Activated T-helper 2 cell treated with anti-CD3 and anti-CD28 coated beads, Interferon-gamma antibody, Interleukin-2, Interleukin-4, amounts not matched to agents 10 μg/mL and 5 μg/mL and 100 μg/mL, durations not matched to agents 14 hours and 24 hours and 36 hours (primary cell): ENCODE measurements at places on chromosomes 6 and 20.
A peak's percentile ranks its signal among the peaks of the same experiment; 100 is the strongest.

DNA sequence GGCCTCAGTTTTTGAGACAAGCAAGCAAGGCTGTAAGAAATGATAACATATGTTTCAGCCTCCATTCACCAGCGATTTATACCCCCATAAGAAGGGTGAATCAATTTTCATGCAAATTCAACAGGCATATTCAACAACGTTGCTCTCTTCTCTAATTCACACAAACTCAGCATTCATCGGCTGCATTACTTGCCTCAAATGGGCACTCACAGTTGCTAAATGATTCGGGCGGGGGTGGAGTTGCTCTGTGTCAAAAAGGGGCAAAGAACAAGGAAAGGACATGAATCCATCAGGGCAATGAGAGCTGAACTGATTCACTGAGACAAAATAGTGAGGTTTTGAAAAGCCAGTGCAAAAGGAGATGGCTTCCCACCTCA, 9.0 kb downstream of the MOXD1 start:
- H3K36me3 ChIP-seq: no peaks in the 10 kb centered on the region
- no peak for DNase-seq
- no peak overlapping the region for H3K27ac ChIP-seq
- H3K4me3 ChIP-seq: no peak overlapping the region
- H3K27me3 ChIP-seq: peaks cover 37% of the 10 kb centered on the region

DNA sequence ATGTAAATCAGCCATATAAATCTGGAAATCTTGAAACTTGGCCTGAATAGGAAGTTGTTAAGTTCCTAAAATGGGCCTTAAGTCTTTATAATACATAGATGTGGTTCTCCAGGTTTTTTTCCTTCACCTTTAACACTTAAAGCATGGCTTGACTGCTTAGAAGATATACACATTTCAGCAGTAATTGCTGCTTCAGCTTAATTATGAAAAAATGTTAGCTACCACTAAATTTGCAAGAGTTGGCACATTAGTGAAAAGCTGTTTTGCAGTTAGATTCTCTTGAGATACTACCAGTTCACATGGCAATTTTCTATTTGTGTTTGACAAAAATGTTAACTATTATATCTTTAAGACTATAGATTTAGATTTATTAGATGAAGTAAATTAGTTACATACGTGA, 72.7 kb upstream of the MYO6 start:
- peaks cover 59% of the 10 kb centered on the region for H3K36me3 ChIP-seq
- H3K27ac ChIP-seq: no peak overlapping the region
- no peaks in the 10 kb centered on the region for H3K4me1 ChIP-seq

GRCh38 chr6:161373905-161374451, 100.1 kb upstream of the AGPAT4 start:
- H3K27ac ChIP-seq: no peak overlapping the region
- no peaks in the 10 kb centered on the region for H3K36me3 ChIP-seq
- DNase-seq: peak; percentile 33
- peaks cover 1% of the 10 kb centered on the region for H3K4me1 ChIP-seq
- no peak overlapping the region for H3K4me3 ChIP-seq
- no peaks in the 10 kb centered on the region for H3K27me3 ChIP-seq

GRCh38 chr6:22349051-22349450, 52.2 kb upstream of the PRL start:
- H3K27ac ChIP-seq: no peak overlapping the region
- DNase-seq: no peak
- no peaks in the 10 kb centered on the region for H3K36me3 ChIP-seq
- no peaks in the 10 kb centered on the region for H3K4me1 ChIP-seq
- no peak overlapping the region for H3K4me3 ChIP-seq
- no peaks in the 10 kb centered on the region for H3K27me3 ChIP-seq

- H3K27me3 ChIP-seq: peaks cover 76% of the 10 kb centered on the region
- no peak overlapping the region for H3K4me3 ChIP-seq
- no peak for DNase-seq
Measured at GRCh38 chr6:1378065-1379016, 11.0 kb upstream of the FOXF2 start.

GRCh38 chr6:134750669-134751068, 199.2 kb downstream of the ALDH8A1 start:
- H3K4me3 ChIP-seq: no peak overlapping the region
- H3K4me1 ChIP-seq: no peaks in the 10 kb centered on the region
- peaks cover 7% of the 10 kb centered on the region for H3K27me3 ChIP-seq
- DNase-seq: no peak
- H3K27ac ChIP-seq: no peak overlapping the region

GRCh38 chr20:15239542-15240206, 902.3 kb upstream of the FLRT3 start:
- no peaks in the 10 kb centered on the region for H3K27me3 ChIP-seq
- no peak for DNase-seq
- H3K4me3 ChIP-seq: no peak overlapping the region
- no peaks in the 10 kb centered on the region for H3K36me3 ChIP-seq
- no peaks in the 10 kb centered on the region for H3K4me1 ChIP-seq

GRCh38 chr20:59667981-59668515, 63.7 kb downstream of the PHACTR3 start:
- no peaks in the 10 kb centered on the region for H3K4me1 ChIP-seq
- H3K27me3 ChIP-seq: no peaks in the 10 kb centered on the region
- H3K36me3 ChIP-seq: no peaks in the 10 kb centered on the region
- no peak overlapping the region for H3K27ac ChIP-seq

- H3K27ac ChIP-seq: no peak overlapping the region
- no peak overlapping the region for H3K4me3 ChIP-seq
- H3K27me3 ChIP-seq: no peaks in the 10 kb centered on the region
- DNase-seq: no peak
- H3K4me1 ChIP-seq: no peaks in the 10 kb centered on the region
Measured at GRCh38 chr20:6705106-6705766, 62.2 kb upstream of the BMP2 start.

DNA sequence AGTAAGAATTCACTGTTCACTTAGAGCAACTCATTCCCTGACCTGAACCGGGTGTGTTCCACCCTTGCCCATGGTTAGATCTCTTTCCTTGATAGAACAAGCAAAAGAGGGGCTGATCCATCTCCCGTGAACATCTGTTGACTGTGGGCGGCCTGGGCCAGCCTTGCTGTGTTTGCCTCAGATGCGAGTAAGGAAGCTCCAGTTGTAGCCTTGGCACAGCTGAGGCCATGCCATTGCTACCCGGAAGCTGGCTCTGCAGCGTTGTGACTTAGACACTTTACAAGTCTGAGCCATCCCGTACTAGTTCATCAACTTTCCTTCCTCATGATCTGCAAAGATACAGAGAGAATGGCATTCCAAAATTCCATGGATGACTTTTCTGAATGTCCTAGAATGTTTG, 139.0 kb downstream of the MAP3K4 start:
- H3K4me3 ChIP-seq: no peak overlapping the region
- H3K4me1 ChIP-seq: peaks cover 20% of the 10 kb centered on the region
- DNase-seq: no peak
- H3K27me3 ChIP-seq: no peaks in the 10 kb centered on the region
- peak overlapping the region; percentile 0 for H3K27ac ChIP-seq
- H3K36me3 ChIP-seq: peaks cover 48% of the 10 kb centered on the region

- no peak overlapping the region for H3K4me3 ChIP-seq
- no peaks in the 10 kb centered on the region for H3K4me1 ChIP-seq
- no peak for DNase-seq
- H3K27me3 ChIP-seq: no peaks in the 10 kb centered on the region
Measured at GRCh38 chr20:54468082-54468481, 7.3 kb upstream of the DOK5 start.

DNA sequence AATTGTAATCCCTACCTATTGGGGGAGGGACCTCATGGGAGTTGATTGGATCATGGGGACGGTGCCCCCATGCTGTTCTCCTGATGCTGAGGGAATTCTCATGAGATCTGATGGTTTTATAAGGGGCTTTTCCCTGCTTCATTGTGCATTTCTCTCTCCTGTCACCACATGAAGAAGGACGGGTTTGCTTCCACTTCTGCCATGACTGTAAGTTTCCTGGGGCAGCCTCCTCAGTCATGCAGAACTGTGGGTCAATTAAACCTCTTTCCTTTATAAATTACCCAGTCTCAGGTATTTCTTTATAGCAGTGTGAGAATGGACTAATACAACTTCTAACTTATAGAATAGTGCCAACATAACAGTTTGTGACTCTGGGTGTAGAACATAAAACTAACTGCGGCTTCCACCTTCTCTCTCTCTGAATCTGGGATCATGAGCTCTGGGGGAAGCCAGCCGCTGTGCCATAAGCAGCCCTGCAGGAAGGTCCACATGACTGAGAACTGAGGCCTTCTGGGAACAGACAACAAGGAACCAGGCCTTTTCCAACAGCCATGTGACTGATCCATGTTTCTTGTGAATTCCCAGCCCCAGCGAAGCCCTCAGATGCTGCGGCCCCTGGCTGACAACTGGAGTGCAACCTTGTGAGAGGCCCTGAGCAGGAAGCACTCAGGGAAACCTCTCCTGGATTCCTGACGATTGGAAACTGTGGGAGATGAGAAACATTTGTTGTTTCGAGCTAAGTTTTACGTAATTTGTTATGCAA, 3.4 kb upstream of the HLA-A start:
- no peak for DNase-seq

DNA sequence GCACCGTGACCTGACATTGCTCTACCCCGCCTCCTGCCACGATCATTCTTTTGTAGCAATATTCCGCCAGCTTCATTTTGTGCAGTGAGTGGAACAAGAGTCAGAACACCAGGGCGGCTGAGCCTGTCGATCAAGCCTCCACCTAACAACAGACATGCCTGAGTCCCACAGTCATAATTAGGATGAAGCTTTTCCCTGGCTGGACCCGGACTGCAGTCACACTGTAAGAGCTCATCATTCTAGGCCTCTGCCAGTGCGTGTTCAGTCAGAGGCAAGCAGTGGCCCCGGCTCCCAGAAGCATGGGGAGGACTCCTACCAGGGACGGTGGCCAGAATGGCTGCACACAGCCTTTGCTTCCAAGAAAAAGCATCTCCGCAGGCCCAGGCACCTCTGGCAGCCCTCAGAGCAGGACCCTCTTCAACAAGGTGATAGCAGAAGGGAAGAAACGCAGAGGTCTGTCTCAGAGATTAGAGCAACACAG, 23.2 kb upstream of the UNC93A start:
- no peaks in the 10 kb centered on the region for H3K4me1 ChIP-seq
- DNase-seq: no peak
- no peaks in the 10 kb centered on the region for H3K36me3 ChIP-seq
- H3K27ac ChIP-seq: no peak overlapping the region
- H3K4me3 ChIP-seq: no peak overlapping the region

DNA sequence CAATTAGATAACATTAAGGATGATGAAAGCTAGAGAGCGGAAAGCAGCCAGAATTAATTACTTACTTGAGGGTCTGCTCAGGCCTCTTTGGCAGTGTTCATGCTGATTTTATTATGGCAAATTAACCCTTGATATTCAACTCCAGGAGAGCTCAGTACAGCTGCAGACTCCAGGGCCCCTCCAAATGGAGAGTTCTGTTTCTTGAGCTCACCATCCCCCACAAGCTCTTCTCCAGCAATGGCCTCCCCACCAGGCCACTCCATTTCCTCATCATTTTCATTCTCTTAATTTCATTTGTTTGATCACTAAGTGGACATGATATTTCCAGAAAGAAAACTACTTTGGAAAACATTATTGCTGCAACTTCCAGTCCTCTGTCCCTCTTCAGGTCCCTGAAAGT, 513.3 kb upstream of the NOX3 start:
- H3K4me1 ChIP-seq: peaks cover 3% of the 10 kb centered on the region
- H3K27ac ChIP-seq: no peak overlapping the region
- no peak for DNase-seq

DNA sequence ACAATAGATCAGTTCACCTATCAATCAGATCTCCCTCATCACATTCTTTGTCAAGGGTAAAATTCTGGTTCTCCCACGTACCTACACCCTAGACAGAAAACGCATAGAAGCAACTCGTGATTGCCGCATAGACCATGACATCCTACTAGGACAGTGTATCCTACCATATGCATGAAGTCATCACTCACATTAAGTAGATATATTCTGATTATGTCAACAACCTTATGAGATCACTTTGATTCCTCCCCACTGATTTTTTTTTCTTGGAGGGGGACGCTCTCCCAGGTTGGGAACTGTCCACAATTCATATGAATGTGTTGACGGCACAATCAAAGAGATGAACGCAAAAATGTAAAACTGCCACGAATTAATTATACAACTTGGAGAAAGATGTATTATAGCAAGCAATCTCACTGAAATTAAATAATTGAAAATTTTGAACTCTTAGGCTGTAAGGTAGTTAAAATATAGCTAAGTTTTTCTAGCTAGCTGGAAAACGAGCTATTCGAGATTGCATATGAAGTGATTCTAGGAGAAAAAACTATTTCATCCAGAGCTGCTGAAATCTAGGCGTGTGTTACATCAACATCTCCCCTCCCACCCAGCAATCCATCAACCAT, 82.5 kb upstream of the CCDC28A start:
- no peaks in the 10 kb centered on the region for H3K36me3 ChIP-seq
- DNase-seq: no peak
- peaks cover 51% of the 10 kb centered on the region for H3K27me3 ChIP-seq
- H3K27ac ChIP-seq: no peak overlapping the region

GRCh38 chr20:8749986-8750385, 318.9 kb upstream of the PLCB4 start:
- no peak for DNase-seq
- no peak overlapping the region for H3K27ac ChIP-seq
- no peaks in the 10 kb centered on the region for H3K27me3 ChIP-seq
- H3K36me3 ChIP-seq: no peaks in the 10 kb centered on the region
- H3K4me3 ChIP-seq: no peak overlapping the region

- H3K27me3 ChIP-seq: no peaks in the 10 kb centered on the region
- DNase-seq: no peak
- H3K4me1 ChIP-seq: no peaks in the 10 kb centered on the region
- no peak overlapping the region for H3K4me3 ChIP-seq
- no peaks in the 10 kb centered on the region for H3K36me3 ChIP-seq
Measured at GRCh38 chr6:4707011-4707410, 69.2 kb upstream of the CDYL start.

GRCh38 chr20:5393218-5393870, 76.6 kb upstream of the PROKR2 start:
- no peaks in the 10 kb centered on the region for H3K4me1 ChIP-seq
- no peak overlapping the region for H3K27ac ChIP-seq
- H3K4me3 ChIP-seq: no peak overlapping the region
- H3K36me3 ChIP-seq: no peaks in the 10 kb centered on the region
- peaks cover 14% of the 10 kb centered on the region for H3K27me3 ChIP-seq

DNA sequence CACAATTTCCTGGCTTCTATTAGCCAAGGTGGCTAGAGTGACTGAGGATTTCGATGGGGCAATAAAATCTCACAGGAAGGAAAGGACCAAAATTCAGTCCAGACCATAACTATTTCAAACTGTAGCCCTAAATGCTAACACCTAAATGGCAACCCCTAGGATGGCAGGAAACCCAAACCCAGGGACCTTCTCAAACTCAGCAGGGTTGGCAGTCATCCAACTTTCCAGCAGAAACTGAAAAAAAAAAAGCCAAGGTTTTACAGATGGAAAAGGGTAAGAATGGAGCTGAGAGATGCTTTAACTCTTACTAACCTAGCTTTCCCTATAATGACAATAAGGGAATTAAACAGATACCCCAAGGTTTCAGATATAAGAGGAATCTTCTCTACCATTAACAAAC, 10.5 kb downstream of the IBTK start:
- peaks cover 60% of the 10 kb centered on the region for H3K36me3 ChIP-seq
- peaks cover 15% of the 10 kb centered on the region for H3K4me1 ChIP-seq
- no peak overlapping the region for H3K4me3 ChIP-seq
- DNase-seq: no peak
- no peak overlapping the region for H3K27ac ChIP-seq
